ENCODE measurements at places on chromosomes 1 and 21. TPM values are rescaled to one million over a fixed set of nuclear protein-coding genes. Genes with fewer than 3 reads are reported as not detected.

DNA sequence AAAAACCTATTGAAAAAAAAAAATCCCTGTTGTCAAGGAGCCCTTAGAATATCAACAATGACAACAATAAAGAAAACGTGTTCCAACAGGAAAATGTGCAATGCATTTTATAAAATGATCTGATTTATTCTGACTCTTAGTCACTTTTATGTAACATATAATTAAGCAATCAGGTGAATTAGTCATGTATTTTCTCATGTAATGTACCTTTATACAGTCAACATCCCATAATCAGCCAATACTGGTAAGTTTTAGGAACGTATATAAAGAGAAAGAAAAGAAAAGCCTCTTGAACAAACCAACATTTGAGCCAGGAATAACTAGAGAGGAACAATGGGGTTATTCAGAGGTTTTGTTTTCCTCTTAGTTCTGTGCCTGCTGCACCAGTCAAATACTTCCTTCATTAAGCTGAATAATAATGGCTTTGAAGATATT lies at the start of gene CLCA4:
CLCA4 (plus strand) TSS at position 292 of the 435 bp plus-strand sequence; CDS start at position 334, 42 bp downstream.
- no peak for DNase-seq

GRCh38 chr1:198497326-198498102 lies 43.0 kb downstream of the ATP6V1G3 start:
- peak; percentile 42 for DNase-seq

GRCh38 chr1:86633921-86634320 lies 70.5 kb upstream of the SH3GLB1 start:
- no peak for DNase-seq

- no peak for DNase-seq
These were observed 43.7 kb upstream of the ABCG1 start for GRCh38 chr21:42175110-42175710.

DNA sequence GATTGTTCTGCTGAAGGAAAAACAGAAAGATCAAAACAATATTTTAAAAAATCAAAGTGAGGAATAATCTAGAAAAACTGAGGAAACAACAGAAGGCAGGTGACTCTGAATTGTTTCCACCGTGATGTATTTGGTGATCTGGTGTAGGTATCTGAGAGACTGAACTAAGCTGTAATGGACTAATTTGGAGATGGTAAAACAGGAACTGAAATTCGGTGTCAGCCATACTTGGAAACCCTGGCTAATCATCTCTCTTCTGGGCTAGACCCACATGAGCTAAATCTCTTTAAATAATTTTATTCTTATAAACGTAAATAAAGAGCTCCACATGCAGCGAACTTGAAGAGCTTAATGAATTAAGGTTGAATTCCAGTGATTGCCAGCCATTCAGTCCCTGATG lies 1226.1 kb downstream of the NCAM2 start:
- DNase-seq: no peak

DNA sequence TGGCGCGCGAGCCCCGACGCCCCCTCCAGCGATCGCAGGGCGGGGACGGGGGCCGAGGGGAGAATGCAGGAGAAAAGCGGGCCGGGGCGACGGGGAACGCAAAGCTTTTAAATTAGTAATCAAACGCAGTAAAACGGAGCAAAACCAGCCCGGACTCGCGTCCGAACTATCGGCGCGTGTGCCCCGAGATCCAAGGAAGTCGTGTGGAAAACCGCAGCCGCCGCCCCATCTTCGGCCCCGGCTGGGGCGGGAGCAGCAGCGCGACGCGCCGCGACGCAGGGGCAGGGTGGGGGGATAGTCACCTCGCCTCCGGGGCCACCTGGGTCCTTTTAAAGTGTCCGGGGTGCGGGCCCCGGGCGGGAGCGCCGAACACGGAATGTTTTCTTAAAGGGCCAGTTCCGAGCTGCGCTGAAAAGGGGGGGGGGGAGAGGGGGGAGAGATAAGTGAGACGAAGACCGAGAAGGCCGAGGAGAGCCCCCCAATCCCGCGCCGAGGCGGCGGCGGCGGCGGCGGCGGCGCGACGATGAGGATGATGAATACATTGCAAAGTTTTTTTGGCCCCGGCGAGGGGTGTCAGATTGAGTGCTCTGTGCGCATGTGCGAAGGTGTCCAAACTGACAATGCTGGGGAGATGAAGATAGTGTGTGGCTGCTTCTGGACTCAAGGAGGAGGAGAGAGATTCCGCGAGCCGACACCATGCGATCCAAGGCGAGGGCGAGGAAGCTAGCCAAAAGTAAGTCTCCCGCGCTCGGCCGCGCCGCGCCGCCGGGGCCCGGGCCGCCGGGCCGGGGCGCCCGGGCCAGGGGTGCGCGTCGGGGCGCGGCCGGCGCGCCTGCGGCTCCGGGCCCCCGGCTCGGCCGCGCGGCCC lies at the start of gene PRDM16:
PRDM16 (plus strand) TSS at position 640 of the 868 bp plus-strand sequence; CDS start at position 697, 57 bp downstream.
- peak; percentile 59 for DNase-seq

GRCh38 chr1:35568975-35569395 lies 4.1 kb upstream of the TFAP2E start:
- peak; percentile 73 for DNase-seq

DNA sequence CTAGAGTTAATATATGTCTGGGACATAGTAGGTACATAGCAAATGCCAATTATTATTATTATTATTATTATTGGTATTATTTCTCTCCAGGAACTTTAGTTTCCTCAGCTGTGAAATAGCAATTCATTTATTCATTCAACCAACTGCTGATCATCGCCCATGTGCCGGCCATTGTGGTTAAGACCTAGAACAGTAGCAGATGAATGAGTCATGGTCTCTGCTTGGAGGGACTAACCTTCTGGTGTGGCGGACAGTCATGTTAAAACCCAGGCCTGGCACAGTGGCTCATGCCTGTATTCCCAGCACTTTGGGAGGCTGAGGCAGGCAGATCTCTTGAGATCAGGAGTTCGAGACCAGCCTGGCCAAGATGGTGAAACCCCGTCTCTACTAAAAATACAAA lies 23.8 kb upstream of the LDLRAP1 start:
- no peak for DNase-seq

GRCh38 chr1:236623371-236624166 lies 19.3 kb upstream of the HEATR1 start:
- no peak for DNase-seq

Gene OR2L13
- total RNA-seq: not detected

DNA sequence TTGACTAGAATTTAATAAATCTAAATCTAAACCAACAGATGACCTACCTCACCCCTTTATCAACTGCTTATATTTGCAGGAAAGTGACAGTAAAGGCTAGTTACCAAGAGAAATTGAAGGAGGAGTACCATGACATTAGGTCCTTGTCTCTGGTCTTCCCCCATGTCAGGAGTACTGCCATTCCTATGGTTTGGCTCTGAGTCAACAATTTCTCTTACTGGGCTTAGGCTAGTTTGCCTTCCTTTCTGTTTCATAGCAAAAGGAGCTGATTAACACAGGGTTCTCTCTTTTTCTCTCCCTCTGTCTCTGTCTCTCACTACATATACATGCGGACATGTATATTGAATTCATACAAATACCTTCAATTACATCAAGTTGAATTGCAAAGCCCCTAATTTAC lies 579.9 kb downstream of the DPYD start:
- no peak for DNase-seq

Gene TENT5C
- total RNA-seq: 20.1 TPM

- DNase-seq: peak; percentile 58
These were observed 9.4 kb upstream of the SAMD11 start for GRCh38 chr1:914131-914890.

DNA sequence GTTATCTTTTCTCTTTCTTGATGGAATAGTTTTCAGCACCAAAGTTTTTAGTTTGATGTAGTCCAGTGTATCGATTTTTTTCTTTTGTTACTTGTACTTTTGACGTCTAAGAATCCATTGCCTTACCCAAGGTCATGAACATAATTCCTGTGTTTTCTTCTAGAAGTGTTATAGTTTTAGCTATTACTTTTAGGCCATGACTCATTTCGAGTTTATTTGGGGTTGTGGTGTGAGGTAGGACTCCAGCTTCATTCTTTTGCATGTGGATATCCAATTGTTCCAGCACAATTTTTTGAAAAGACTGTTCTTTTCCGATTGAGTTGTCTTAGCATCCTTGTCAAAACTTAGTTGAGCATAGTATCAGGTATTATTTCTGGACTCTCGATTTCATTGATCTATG lies 79.4 kb upstream of the SELENON start:
- no peak for DNase-seq

- no peak for DNase-seq
These were observed 38.1 kb downstream of the AZIN2 start for GRCh38 chr1:33119050-33119449.

DNA sequence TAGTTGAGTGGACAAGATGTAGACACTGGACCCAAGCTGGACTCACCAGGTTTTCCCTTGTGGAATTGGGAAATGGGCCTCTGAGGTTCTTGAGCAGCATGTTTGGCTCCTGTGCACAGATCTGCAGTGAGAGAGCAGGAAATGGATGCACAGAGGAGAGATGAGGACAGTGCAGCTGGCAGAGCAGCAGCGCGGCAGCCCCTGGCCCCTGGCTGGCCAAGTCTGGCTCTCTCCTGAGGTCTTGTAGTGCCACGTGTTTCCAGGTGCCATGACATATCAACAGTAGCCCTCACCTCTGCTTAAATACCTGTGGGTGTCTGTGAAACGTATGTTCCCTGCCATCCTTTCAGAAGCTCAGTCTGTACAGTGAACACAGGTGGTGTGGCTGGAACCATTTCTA lies 19.2 kb upstream of the BCL10 start:
- DNase-seq: peak; percentile 48

GRCh38 chr1:67540733-67541125 lies 110.5 kb upstream of the SERBP1 start:
- DNase-seq: no peak

- peak; percentile 77 for DNase-seq
These were observed 570 bp upstream of the NEK7 start for GRCh38 chr1:198156111-198156744.

Gene RGS4
- total RNA-seq: not detected

- DNase-seq: no peak
These were observed 104.4 kb downstream of the PTPN14 start for GRCh38 chr1:214446772-214447556.

Gene LCE1A
- total RNA-seq: not detected

DNA sequence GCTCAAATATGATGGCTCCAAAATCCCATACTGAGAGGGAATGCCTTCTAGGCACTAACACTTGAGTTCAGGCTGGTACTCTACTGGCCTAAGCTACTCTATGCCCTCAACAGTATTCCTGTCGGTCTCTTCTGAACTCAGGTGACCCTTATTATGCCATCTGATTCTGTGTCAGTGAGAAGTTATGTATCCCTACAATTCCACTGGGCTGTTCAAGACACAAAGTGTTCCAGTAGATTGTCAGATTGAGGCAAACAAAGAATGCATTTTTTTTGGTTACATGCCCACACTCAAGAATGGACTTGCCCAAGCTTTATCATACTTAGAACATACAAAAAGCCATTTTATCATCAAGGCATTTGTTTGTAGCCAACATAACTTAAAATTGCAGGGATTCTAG lies 553.8 kb upstream of the PRMT6 start:
- DNase-seq: no peak

DNA sequence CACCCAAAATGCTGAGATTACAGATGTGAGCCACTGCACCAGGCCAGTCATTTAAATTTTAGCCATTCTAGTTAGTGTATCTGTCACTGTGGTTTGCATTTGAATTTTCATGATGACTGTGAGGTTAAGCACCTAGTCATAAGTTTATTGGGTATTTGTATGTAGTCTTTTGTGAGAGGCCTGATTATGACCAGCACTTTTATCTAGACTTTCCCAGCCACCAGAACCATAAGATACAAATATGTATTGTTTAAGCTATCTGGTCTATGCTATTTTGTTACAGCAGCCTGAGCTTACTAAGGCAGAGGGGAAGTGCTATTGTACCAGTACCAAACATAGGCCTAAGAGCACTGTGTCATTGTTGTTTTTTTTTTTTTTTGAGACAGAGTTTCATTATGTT lies 19.9 kb upstream of the DNAJC6 start:
- no peak for DNase-seq

Gene S100A3
- total RNA-seq: 3.5 TPM

Gene OR2L2
- not detected for total RNA-seq

Gene DRAM2
- 43.0 TPM for total RNA-seq

DNA sequence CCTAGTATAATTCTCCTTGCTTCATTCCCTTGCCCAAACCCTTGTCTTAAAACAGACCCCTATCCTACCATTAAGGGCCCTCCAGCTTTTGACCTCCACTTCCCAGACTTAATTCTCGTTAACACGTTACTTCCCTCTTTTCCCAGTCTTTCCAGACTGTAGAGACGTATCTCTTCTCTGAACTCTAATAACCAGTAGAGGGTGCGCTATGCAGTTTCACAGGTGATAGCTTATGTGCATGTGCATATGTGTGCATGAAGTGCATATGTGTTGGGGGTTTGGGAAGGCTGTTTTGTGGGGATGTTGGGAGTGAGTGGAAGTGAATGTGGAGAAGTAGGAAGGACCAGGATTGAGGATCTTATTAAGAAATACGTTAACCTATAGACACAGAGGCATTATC lies 78.1 kb upstream of the CCDC190 start:
- DNase-seq: no peak

- no peak for DNase-seq
These were observed 8.0 kb downstream of the MMEL1 start for GRCh38 chr1:2624735-2625300.

Gene GUCA2A
- total RNA-seq: not detected

Gene SNX7
- 21.8 TPM for total RNA-seq

- DNase-seq: no peak
These were observed 42.9 kb upstream of the LRRN2 start for GRCh38 chr1:204728456-204728855.

DNA sequence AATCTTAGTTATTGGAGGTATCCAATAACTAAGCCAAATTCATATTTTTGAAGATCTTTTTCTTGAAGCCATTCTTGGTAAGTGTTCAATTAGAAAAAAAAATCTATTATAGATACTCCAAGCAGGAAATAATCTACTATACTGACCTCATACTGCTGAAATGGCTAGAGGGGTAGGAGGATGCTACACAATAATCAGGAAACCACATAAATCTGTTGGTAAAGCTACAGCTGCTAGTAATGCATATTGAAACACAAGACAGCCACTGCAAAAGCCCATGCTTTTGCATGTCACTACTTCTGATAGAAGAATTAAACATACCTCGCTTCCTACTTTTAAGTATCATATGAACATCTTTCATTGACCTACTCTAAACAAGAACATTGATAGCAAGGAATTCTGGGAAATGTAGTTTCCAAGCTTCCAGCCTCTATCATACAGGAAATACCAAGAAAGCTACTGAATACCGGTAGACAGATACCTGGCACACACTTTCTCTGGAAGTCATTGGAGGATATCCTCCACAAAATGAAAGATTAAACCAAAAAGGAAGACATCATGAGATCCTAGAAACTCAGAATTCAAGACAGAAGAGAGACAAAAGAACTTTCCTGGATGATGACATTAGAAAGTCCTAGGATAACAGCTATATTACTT lies 103.0 kb upstream of the VAV3 start:
- DNase-seq: no peak

Gene DVL1
- total RNA-seq: 71.8 TPM

DNA sequence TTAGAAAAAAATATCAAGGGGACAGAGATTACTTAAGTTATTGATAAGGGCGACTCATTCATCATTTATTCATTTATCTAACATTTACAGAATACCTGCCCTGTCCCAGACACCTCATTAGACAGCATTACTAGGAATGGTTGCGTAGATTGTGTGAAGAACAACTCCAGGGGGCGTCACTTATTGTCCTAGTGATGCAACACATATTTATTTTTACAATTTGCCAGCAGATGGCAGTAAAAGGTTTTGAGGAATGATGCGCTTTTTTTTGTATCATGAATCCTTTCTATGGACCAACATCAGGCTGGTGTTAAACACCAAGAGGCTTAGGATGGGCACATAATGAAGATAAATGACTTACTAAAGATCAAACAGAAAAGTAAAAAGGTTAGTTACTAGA lies 5.5 kb downstream of the NCAM2 start:
- no peak for DNase-seq

GRCh38 chr1:3350506-3351261 lies 103.8 kb upstream of the ARHGEF16 start:
- peak; percentile 78 for DNase-seq

Data from upper lobe of left lung (tissue), 6 donors.